ENCODE measurements at places on chromosomes 1 and 21.

- ATAC-seq = no peak
These were observed 532 bp upstream of the FAM177B start for GRCh38 chr1:222736470-222736869.

- ATAC-seq = no peak
These were observed 22.1 kb downstream of the RIPPLY3 start for GRCh38 chr21:37028570-37028969.

- no peak for ATAC-seq
These were observed 28.3 kb downstream of the PDE4B start for GRCh38 chr1:65820983-65821382.

GRCh38 chr21:18803624-18804023 is 400.0 kb upstream of the TMPRSS15 start:
- ATAC-seq = no peak

DNA sequence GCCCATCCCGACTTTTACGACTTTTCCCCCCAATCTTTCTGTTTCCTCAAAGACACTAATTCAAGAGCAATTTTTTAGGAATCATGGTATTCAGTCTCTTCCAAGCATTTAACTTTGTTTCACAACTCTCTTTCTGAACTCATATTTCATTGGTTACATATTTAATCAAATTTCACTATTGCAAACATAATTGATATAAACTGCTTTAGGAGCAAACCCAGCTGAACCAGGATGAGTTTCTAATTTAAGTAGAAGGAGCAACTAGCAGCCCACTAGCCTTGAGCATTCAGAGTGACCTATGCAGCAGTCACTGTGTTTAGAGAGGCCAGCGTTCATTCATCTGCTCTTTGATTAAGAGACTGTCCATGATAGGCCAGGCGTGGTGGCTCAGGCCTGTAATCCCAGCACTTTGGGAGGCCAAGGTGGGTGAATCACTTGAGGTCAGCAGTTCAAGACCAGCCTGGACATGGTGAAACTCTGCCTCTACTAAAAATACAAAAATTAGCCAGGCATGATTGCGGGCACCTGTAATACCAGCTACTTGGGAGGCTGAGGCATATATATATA is 1.8 kb downstream of the CELA2B start:
- no peak for ATAC-seq

DNA sequence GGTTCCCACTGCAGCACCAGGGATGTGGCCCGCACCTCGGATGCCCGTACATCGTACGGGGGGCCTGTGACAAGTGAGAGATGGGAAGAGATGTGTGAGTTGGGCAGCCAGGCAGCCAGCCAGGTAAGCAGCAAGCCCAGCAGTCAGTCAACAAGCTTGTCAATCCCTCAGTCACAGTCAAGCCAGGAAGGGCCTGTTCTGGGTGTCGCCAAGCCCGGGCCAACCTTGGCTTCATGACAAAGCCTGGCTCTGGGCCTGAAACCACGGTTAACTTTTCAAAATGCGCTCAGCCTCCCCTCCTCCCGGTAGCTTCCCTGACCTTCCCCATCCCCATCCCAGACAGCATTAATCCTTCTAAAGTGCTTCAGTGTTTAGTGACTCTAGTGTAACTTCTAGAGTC is 31.8 kb downstream of the MYOM3 start:
- ATAC-seq = no peak

GRCh38 chr21:29155118-29155932 is 24.9 kb downstream of the MAP3K7CL start:
- peak; percentile 77 for ATAC-seq

DNA sequence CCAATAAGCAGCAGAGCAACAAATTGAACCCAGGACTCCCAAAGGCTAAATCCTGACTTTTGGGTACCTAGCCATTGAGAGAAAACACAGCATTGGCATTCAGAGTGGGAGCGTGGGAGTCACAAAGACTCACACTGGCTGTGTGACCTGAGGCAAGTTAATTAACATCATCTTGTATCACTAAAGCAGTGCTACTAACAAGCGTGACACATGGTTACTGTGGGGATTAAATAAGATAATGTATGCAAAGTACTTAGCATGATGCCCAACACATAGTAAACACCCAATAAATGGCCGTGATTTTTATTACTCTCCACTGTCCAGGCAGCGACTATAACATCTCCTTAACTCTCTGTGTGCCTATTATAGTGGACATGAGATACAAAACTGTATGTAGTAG is 73.3 kb downstream of the CD34 start:
- no peak for ATAC-seq

GRCh38 chr1:63148825-63149645 is 173.3 kb upstream of the FOXD3 start:
- ATAC-seq = peak; percentile 38

- no peak for ATAC-seq
These were observed 6.7 kb upstream of the CTRC start for GRCh38 chr1:15431571-15431948.

DNA sequence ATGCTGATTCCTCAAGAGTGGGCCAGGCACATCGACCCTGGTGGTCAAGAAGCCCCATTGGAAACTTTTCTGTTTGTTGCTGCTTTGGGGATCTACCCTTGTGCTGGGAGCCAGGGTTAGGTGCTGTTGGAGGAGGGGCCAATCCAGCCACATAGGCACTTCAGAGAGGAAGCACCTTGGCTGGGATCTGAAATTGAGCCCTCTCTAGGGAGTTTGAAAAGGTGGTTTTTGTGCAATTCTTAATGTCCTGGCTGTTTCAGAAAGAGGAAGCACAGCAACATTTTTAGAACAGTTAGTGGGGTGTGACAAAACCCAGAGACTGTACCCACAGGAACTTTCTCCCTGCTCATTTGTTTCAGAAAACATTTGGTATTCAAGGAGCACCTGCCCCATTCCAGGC is 17.2 kb upstream of the BEND5 start:
- ATAC-seq = peak; percentile 60

- no peak for ATAC-seq
These were observed 284.0 kb downstream of the PTPRC start for GRCh38 chr1:198922638-198923430.

- no peak for ATAC-seq
These were observed 592.2 kb downstream of the AMY1C start for GRCh38 chr1:104341944-104342343.

GRCh38 chr1:225735252-225736149 is 42.1 kb upstream of the SRP9 start:
- peak; percentile 97 for ATAC-seq

DNA sequence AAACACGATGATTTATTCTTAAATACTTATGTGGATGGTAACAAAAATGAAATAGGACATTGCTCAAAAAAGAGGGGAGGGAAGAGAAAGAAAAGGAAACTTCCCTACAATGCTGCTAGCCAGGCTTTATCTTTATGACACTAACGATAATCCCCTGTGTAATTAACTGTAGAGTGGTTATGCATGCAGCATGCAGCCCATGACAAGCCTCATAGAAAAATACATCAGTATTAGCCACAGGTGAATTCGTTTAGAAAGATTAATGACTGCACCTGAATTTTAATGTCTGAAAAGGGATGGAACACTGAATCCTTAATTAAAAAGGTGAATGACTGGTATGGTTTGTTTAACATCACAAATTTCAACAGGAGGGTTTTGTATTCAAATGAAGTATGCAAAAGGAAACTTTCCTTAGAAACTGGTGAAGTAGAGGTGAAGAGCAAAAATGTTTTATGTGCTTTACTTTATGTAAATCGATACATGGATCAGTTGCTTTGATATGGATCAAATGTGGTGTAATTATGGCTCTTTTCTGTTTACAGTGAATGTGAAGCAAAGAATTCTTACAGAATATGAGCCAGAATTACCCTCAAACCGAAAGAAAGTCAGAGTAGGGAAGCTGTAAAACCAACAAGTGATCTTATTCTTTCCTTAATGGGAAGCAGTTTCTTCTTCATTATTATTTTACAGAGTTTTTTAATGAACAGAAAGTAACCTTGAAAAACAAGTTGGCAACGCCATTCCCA is 569.6 kb upstream of the ADGRL2 start:
- ATAC-seq = no peak

DNA sequence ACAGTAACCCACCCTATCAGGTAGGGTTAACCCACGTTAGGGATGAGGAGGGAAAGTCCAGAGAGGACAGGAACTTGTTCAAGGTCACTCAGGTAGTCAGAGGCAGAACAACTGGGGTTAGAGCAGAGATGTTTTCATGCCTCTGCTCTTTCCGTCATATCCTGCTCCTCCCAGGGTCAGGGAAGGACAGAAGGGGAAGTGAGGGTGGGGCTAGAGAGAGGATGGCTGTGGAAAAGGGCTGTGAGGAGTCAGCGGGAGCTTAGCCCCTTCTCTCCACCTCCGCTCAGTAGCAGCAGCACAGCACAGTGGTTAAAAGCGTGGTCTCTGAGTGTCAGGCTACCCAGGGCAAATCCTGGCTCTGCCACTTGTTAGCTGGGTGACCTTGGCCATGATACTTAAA is 36.5 kb downstream of the DDX20 start:
- no peak for ATAC-seq

GRCh38 chr1:94011709-94012595 is 102.7 kb upstream of the GCLM start:
- no peak for ATAC-seq

- no peak for ATAC-seq
These were observed 1.5 kb downstream of the RO60 start for GRCh38 chr1:193060938-193061337.

GRCh38 chr1:77950873-77951272 is 28.0 kb downstream of the FUBP1 start:
- no peak for ATAC-seq

GRCh38 chr1:100606438-100606837 is 68.5 kb downstream of the GPR88 start:
- peak; percentile 23 for ATAC-seq

GRCh38 chr1:41678111-41678878 is 193.8 kb upstream of the EDN2 start:
- peak; percentile 87 for ATAC-seq

- ATAC-seq = no peak
These were observed 41.9 kb downstream of the CTNNBIP1 start for GRCh38 chr1:9868244-9868590.

GRCh38 chr1:66945316-66945715 is 20.5 kb downstream of the MIER1 start:
- no peak for ATAC-seq

DNA sequence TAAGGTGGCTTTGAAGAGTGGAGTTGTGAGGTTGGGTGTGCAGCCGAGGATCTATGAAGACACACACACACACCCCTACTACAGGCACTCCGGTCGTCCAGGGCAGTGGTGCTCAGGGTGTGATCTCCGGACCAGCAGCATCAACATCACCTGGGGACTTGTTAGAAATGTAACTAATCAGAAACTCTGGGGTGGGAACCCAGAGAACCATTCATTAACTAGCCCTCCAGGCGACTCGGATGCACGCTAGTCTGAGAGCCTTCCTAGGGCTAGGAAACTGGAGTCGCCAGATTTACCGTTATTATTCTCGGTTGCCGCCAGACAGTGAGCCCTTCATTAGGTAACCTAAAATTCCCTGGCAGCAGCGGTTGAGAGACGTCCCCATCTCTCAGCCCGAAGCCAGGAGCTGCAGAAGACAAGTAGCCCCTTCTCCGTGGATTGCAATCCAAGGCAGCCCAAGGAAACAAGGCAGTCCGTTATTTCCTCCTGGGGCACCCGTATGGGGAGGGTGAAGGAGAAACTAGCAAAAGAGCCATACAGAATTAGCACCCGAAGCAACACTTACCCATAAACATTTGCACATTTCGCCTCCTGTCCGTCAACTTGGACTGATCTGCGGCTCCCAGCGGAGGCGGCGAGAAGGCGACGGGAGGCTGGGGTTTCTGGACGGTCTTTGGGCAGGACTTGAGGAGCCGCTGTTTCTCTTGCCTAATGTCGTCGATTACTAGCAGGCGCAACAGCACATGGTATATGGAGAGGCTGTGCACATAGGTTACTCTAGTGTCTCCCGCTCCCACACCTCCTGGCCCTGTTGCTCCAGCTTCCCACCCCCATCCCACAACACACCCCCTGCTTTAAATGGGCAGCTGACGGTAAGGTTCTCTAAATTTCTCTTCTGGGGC is 2.9 kb upstream of the CCN1 start:
- ATAC-seq = no peak

- ATAC-seq = no peak
These were observed 149.9 kb downstream of the SYF2 start for GRCh38 chr1:25082216-25082899.

DNA sequence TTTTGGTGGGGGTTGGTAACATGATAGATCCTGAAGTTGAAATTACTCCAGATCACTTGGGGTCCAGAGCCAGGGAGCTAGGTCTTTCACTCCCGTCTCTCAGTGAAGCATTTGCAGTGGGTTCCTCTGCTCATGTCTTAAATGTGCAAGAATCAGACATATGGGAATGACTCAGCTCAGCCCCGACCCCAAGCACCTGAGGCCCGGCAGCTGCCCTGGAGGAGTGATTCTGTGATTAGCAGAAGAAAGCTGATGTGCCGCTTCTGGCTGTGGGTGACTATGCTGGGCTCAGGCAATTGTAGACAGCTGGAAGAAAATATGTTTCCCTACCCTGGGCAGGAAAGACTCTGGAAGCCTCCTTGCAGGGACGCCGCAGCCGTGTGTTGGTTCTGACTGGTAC is 601.7 kb downstream of the NPHP4 start:
- no peak for ATAC-seq

DNA sequence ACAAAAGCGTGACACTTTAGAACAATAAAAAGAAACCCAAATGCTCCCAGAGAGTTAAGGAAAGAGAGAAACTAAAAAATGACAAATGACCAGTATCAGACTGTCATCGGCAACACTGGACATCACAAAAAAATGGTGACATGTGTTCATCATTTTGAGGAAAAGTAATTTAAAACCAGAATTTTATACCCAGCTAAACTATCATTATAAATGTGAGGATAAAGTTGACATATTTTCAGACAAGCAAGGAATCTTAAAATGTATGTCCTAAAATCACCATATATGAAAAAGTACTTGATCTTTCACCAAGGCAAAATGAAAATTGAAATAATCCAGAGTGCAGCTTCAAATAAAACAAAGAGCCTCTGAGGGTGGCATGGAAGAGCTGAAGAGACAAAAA is 1.3 kb upstream of the KRTAP10-11 start:
- ATAC-seq = no peak

DNA sequence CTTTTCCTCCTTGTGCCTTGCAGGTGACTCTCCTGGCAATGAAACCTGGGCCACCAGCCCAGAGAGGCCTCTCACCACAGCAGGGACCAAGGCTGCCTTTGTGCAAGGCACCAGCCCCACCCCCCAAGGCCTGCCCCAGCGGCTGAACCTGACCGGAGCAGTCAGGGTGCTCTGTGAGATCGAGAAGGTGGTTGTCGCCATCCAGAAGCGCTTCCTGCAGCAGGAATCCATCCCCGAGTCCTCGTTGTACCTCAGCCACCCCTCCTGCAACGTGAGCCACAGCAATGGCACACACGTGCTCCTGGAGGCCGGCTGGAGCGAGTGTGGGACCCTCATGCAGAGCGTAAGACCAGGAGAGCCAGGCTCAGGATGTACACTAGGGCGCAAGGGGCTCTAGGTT is 51.7 kb downstream of the UMODL1 start:
- no peak for ATAC-seq

GRCh38 chr1:3787745-3788605 is 8.3 kb downstream of the LRRC47 start:
- ATAC-seq = no peak
